ENCODE measurements at places on chromosomes 4 and X. TPM values are rescaled to one million over a fixed set of nuclear protein-coding genes. Genes with fewer than 3 reads are reported as not detected.

- no peak overlapping the region for H3K4me3 ChIP-seq
- no peaks in the 10 kb centered on the region for H3K27me3 ChIP-seq
- peaks cover 13% of the 10 kb centered on the region for H3K4me1 ChIP-seq
- H3K36me3 ChIP-seq, result peaks cover 8% of the 10 kb centered on the region
These were observed 92.5 kb downstream of the FBXL5 start for GRCh38 chr4:15562623-15563022.

- H3K4me1 ChIP-seq, result no peaks in the 10 kb centered on the region
- no peaks in the 10 kb centered on the region for H3K27me3 ChIP-seq
- no peak overlapping the region for H3K27ac ChIP-seq
- no peak overlapping the region for H3K4me3 ChIP-seq
These were observed 642.6 kb downstream of the IL1RAPL1 start for GRCh38 chrX:29229802-29230201.

- no peak for DNase-seq
- peaks cover 25% of the 10 kb centered on the region for H3K4me1 ChIP-seq
- no peaks in the 10 kb centered on the region for H3K27me3 ChIP-seq
- H3K27ac ChIP-seq, result peak overlapping the region; percentile 2
- H3K4me3 ChIP-seq, result no peak overlapping the region
These were observed 53.2 kb downstream of the CPLX1 start for GRCh38 chr4:772776-773175.

DNA sequence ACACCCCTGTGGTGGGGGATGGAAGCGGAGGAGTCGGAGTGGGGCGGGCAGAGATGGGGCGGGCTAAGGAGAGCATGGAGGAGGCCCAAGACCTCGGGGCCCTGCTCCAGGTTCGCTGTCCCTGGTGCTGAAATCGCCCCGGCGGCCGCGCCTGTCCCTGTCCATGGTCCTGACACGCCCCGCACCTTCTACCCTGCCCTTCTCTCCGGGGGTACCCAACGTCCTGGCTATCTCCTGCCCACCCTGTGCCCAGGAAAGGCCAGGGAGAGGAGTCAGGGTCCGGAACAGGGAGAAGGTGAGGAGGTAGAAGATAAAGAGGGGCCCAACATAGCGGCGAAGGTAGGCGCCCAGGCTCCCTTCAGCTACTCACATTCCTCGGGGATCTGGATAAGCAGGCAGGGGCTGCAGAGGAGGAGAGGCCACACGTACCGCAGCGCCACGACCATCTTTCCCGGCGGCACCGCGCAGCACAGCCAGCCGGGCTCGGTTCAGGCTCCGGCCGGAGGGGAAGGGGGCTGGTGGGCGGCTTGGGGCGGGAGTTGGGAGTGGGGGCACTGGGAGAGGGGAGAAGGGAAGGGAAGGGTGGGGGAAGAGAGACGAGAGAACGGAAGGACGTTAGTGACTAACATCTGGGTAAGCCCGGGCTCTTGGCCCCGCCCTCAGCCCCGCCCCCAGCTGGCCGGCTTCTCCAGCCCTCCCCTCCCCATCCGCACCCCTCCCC lies 10.4 kb downstream of the L1CAM start:
- H3K36me3 ChIP-seq, result no peaks in the 10 kb centered on the region
- peaks cover 6% of the 10 kb centered on the region for H3K27me3 ChIP-seq
- peak; percentile 59 for DNase-seq
- peak overlapping the region; percentile 78 for H3K27ac ChIP-seq
- H3K4me1 ChIP-seq, result peaks cover 4% of the 10 kb centered on the region

GRCh38 chrX:53644751-53645150 lies 41.8 kb downstream of the HUWE1 start:
- H3K27ac ChIP-seq, result peak overlapping the region; percentile 14
- no peaks in the 10 kb centered on the region for H3K27me3 ChIP-seq
- peaks cover 5% of the 10 kb centered on the region for H3K4me1 ChIP-seq
- DNase-seq, result no peak
- H3K36me3 ChIP-seq, result no peaks in the 10 kb centered on the region
- no peak overlapping the region for H3K4me3 ChIP-seq

- H3K4me3 ChIP-seq, result no peak overlapping the region
- H3K4me1 ChIP-seq, result no peaks in the 10 kb centered on the region
- no peak overlapping the region for H3K27ac ChIP-seq
- H3K27me3 ChIP-seq, result no peaks in the 10 kb centered on the region
These were observed 151.6 kb downstream of the LRBA start for GRCh38 chr4:150863456-150863855.

DNA sequence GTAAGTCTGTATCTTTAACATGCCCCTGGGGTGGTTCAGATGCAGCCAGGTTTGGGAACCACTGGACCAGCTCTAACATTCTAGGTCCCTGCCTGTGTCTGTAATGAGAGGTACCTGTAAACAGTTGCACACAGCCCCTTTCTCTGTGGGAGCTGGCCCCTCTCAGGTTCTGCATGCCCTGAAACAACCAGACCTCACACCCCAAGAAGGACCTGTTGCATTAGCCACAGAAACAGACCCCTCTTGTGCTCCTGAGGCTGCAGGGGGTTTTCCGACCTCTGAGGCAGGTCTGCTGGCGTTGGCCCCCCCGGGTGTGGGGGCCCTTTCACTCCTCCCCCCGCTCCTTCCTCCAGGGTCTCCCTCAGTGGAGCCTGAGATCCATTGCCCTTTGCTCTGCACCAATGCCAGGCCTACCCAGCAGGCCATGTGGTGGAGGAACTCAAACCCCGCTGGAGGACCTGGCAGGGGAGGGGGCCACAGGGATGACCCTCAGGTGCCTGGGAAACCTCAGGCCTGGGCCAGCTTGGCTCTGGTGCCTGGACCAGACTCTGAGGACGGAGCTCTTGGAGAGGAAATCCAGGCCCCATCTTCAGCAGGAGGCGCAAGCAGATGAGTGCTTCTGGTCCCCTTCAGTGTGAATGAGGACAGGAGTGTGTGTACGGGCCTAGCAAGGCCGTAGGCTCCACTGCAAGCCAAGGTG lies 61.4 kb upstream of the PJA1 start:
- H3K27me3 ChIP-seq, result no peaks in the 10 kb centered on the region
- no peaks in the 10 kb centered on the region for H3K4me1 ChIP-seq
- H3K36me3 ChIP-seq, result no peaks in the 10 kb centered on the region

- H3K27ac ChIP-seq, result peak overlapping the region; percentile 69
- H3K4me1 ChIP-seq, result peaks cover 47% of the 10 kb centered on the region
- no peaks in the 10 kb centered on the region for H3K27me3 ChIP-seq
- peaks cover 2% of the 10 kb centered on the region for H3K36me3 ChIP-seq
- H3K4me3 ChIP-seq, result no peak overlapping the region
These were observed 77.0 kb downstream of the FBXW7 start for GRCh38 chr4:152458801-152459302.

DNA sequence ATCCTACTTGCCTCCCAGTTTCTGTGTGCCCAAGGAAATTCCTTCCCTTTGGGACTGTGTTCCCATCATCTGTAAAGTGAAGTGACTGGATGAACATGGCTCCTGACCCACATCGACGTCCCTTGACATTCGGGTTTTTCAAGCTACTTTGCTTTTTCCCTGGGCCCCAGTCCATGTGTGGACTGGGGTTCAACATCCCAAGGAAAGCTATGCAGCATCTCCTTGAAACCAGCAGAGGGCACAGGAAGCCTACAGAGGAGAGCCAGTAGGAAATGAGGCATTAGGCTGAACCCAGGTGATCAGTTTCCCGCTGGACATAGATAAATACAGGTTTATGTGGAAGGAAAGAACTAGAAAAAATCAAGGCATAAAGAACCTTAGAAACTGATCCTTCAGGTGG lies 145.1 kb upstream of the ARHGEF9 start:
- DNase-seq, result no peak
- H3K27ac ChIP-seq, result no peak overlapping the region
- no peak overlapping the region for H3K4me3 ChIP-seq

DNA sequence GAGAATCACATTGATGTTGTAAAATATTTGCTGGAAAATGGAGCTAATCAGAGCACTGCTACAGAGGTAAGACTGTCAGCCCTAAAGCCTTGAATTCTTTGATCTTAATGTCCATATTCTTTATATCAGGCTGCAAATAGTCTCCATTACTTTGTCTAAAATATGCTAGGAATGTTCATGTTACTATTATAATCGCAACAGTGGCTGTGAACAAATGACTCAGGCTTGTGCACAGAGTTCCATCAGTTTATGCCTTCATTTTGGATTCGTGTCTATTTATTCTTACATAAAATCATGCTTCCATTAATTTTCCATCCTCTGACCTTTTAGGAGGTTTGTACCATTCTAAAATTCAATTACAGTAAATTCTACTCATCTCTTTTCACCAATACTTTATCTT lies 182.7 kb downstream of the ANK2 start:
- DNase-seq, result no peak
- H3K27ac ChIP-seq, result no peak overlapping the region
- H3K4me3 ChIP-seq, result no peak overlapping the region
- H3K4me1 ChIP-seq, result peaks cover 2% of the 10 kb centered on the region
- H3K36me3 ChIP-seq, result peaks cover 2% of the 10 kb centered on the region

GRCh38 chr4:150584111-150584915 lies 2.4 kb downstream of the MAB21L2 start:
- no peak for DNase-seq
- H3K4me1 ChIP-seq, result peaks cover 8% of the 10 kb centered on the region
- H3K4me3 ChIP-seq, result no peak overlapping the region
- H3K27ac ChIP-seq, result no peak overlapping the region
- H3K27me3 ChIP-seq, result no peaks in the 10 kb centered on the region

DNA sequence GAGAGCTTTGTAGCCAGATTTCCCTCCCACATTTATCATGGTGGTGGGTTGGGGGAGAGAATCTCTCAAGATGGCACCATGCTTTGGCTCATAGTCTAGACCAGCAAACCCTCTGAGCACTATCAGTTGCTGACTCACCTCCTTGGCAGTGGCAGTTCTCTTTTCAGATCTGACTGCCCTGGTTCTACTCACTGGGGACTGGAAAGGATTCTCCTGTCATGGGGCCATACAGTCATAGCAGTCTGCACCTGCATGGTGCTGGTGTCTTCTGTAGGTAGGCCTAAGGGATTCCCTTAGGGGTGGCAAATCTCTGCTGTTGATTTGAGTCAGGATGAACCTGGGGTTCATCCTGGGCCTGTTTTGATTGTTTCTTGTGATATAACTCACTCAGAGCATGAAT lies 2.6 kb downstream of the TEX13B start:
- no peak overlapping the region for H3K4me3 ChIP-seq
- no peaks in the 10 kb centered on the region for H3K36me3 ChIP-seq
- no peaks in the 10 kb centered on the region for H3K27me3 ChIP-seq
- DNase-seq, result no peak
- H3K27ac ChIP-seq, result peak overlapping the region; percentile 24

DNA sequence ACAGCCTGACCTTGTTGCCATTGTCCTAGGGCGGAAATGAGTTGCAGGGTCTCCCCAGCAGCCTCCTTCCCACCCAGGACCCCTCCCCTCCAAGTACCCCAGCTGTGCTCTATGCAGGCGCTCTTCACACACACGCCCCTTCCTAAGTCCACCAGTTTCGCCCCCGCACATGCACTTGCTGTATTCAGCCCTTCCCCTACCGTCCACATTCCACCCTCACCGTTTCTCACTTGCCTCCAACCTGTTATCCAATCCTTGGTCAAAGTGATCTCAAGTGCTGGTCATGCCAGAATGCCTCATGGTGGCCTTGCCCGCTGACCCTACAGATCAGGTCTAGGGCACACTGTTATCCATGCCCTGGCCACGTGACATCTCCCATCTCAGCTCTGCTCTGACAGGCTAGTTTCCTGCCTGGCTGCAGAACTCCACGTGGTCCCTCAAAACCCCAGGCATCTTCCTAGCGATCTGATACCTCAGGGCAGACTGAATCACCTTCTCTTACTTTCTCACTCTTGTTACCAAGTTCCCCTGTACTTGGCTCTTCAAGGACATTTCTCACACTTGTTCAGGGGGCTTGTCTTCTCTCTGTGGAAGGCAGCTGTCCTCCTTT lies 39.7 kb downstream of the NSG1 start:
- H3K27me3 ChIP-seq, result no peaks in the 10 kb centered on the region
- H3K4me1 ChIP-seq, result peaks cover 16% of the 10 kb centered on the region
- peak overlapping the region; percentile 91 for H3K27ac ChIP-seq
- H3K4me3 ChIP-seq, result no peak overlapping the region
- peaks cover 2% of the 10 kb centered on the region for H3K36me3 ChIP-seq

DNA sequence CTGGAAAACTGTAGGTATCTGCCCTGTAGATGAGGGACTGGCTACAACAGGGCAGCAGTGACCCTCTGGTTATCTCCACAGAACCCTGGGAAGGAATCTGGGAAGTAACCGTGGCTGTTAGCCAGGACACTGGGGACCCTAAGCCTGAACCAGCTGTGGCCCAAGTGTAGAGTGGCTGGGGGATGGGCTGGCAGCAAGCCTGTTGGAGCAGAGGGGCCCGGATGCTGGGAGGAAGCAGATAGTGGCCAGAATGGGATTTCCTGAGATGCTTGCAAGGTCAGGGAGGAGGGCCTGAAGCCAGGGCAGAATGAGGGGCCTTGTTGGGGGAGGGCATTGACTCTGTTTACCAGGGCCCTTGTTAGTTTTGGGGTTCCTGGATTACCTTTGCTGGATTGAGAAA lies 161.0 kb upstream of the EOLA2 start:
- no peaks in the 10 kb centered on the region for H3K36me3 ChIP-seq
- no peak overlapping the region for H3K4me3 ChIP-seq
- no peak overlapping the region for H3K27ac ChIP-seq
- DNase-seq, result no peak

- DNase-seq, result no peak
- H3K4me3 ChIP-seq, result no peak overlapping the region
- no peaks in the 10 kb centered on the region for H3K27me3 ChIP-seq
These were observed 349.2 kb downstream of the IQCM start for GRCh38 chr4:149466446-149466845.

DNA sequence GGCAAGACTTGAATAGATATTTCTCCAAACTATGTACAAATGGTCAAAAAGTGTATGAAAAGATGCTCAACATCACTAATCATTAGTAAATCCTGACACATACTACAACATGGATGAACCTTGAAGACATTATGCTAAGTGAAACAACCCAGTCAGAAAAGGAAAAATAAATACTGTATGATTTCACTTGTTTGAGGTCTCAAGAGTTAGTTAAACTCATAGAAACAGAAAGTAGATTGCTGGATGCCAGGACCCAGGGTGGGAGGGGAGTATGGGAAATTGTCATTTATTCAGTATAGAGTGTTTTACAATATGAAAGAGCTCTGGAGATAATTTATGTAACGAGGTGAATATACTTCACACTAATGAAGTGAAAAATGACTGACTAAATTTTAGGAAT lies 32.4 kb downstream of the PRMT9 start:
- peaks cover 6% of the 10 kb centered on the region for H3K36me3 ChIP-seq
- no peak for DNase-seq
- no peak overlapping the region for H3K27ac ChIP-seq
- no peak overlapping the region for H3K4me3 ChIP-seq
- H3K27me3 ChIP-seq, result no peaks in the 10 kb centered on the region

GRCh38 chr4:47543331-47543730 lies 58.3 kb downstream of the ATP10D start:
- H3K4me1 ChIP-seq, result peaks cover 2% of the 10 kb centered on the region
- no peaks in the 10 kb centered on the region for H3K27me3 ChIP-seq
- peaks cover 10% of the 10 kb centered on the region for H3K36me3 ChIP-seq

The IL3RA gene
- total RNA-seq, result 2.8 TPM

The FRMD7 gene
- total RNA-seq, result not detected

The COL4A5 gene
- total RNA-seq, result not detected

The MAGEA9B gene
- not detected for total RNA-seq

The SPOCK3 gene
- total RNA-seq, result not detected

The TRIM75 gene
- total RNA-seq, result not detected

The PPARGC1A gene
- not detected for total RNA-seq

The CXCL10 gene
- total RNA-seq, result not detected

All from T-helper 17 cell (primary cell).